ENCODE measurements at places on chromosomes 4 and X.

GRCh38 chr4:93373893-93374860 lies 454.4 kb upstream of the ATOH1 start:
- no peak for DNase-seq

DNA sequence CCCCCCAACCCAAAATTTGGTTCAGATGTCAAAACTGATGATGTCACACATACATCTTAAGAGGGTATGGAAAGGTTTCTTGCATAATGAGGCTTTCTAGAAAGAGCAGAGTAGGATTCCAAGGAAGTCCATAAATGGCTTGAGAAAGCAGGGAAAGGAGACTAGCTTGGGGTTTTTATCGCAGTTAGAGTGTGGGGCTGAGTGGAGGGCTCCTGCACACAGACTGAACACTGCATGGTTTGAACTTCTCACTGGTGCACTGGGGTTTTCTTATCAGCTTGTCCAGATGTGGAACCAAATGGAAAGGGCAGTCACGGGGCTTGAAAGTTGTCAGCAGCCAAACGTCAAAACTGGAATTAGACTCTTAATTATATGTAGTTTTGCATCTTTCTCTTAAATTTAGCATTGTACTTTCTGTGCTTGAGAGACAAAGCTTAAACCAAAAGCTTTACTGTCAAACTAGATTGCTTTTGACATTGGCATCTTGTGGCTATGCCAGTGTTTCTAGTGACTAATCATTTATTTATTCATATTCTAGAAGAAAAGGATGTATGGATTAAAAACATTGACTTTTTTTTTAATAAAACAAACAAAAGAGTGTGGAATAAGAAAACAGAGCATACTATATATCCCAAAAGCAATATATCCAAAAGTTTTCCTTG lies 78.3 kb upstream of the STIM2 start:
- no peak for DNase-seq

GRCh38 chr4:137370206-137370633 lies 162.1 kb downstream of the PCDH18 start:
- no peak for DNase-seq

GRCh38 chr4:187921946-187922623 lies 73.5 kb upstream of the ZFP42 start:
- DNase-seq = no peak

- DNase-seq = no peak
Measured at GRCh38 chr4:124183926-124184325, 528.6 kb downstream of the ANKRD50 start.

- DNase-seq = no peak
Measured at GRCh38 chr4:113945906-113946305, 33.5 kb downstream of the ARSJ start.

GRCh38 chrX:122943918-122944317 lies 240.2 kb upstream of the GRIA3 start:
- no peak for DNase-seq

DNA sequence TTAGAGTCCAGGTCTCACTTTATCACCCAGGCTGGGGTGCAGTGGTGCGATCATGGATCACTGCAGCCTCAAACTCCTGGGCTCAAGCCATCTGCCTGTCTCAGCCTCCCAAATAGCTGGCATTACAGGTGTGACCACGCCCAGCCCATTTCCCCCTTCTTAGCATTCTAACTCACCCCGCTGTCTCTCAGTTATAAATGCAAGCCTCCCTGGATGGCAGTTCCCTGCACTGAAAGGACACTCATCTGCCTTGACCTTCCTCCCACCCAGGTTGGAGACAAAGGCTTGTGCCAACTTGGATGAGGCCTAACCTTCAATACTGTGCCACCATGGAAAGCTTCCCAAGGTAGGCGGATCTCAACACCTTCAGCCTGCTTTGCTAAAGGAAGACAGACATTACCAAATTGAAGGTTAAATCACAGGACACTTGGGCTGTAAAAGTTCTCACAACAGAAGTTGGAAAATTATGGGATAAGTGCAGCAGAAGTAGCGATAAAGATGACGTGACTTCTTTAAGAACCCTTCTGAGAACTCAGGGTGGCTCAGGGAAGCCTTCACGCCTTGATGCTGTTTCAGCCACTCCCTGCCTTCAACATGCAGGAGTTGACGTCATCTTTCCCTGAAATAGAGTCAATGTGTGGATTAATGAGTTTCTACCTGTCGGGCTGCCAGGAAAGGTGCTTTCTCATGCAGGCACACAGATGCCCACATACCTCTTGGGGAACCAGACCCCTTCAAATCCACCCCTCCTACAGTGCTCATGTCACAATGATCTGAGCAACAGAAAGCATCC lies 10.6 kb upstream of the GPM6B start:
- DNase-seq = no peak

DNA sequence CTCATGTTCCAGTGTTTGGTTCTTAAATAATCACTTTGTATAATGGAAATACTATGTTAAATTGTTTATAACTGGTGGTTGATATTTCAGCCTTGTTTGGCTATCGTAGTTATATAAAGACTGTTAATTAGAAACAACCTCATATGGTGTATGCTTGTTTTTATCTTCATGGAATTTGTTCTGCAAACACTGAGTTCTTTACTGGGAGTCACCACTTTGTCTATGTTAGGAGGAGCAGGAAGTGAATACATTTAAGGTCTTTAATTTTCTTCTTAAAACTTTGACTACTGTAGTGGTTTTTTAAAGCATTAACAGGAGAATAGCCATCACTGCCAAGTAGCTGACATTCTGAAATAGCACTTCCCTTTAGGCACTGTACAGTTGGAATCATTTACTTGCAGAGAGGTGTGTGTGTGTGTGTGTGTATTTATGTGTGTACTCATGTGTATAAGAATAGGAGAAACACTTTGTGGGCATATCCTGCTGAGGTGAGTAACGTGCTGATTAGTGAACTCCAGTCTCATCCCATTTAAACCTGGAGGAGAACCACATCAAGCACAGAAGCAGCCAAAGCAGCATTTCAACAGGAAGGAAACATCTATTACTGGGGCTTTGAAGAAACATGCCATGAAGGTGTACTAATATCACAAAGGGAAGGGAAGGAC lies 37.8 kb downstream of the TET2 start:
- DNase-seq = no peak

GRCh38 chr4:162456106-162456505 lies 292.3 kb upstream of the FSTL5 start:
- no peak for DNase-seq

DNA sequence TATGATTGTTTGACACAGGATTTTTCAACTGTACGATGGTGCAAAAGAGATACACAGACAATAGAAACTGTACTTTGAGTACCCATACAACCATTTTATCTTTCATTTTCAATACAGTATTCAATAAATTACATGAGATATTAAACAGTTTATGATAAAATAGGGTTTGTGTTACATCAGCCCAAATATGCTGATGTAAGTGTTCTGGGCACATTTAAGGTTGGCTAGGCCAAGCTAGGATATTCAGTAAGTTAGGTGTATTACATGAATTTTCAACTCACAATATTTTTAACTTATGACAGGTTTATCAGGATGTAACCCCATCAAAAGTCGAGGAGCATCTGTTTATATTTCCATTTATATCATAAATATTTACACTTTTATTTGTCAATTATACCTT lies 42.9 kb upstream of the PLS3 start:
- no peak for DNase-seq

- DNase-seq = no peak
Measured at GRCh38 chrX:30241724-30242415, at the start of gene MAGEB4. Gene MAGEB4 (plus strand): TSS chrX:30242000. CDS start chrX:30242136, 136 bp downstream.

- no peak for DNase-seq
Measured at GRCh38 chr4:1639299-1639868, 44.7 kb downstream of the FAM53A start.

- no peak for DNase-seq
Measured at GRCh38 chrX:106912864-106913263, 7.3 kb upstream of the CLDN2 start.

DNA sequence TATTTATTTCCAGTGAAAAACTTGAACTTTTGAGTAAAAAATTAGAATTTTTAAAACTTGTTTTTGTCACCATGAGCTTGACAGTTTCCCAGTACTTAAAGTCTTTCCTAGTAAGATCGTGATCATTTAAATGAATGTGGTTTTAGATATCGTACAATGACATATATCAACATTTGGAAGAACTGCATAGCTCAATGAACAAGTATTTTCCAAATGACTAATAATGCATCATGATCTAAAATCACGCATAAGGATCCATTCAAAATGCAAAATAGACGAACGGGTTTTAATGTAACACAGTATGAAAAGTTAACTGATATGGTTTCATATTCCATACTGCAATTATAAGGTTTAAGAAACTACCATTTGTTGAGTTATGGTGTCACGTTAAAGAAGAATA lies 4.1 kb upstream of the NDNF start:
- DNase-seq = no peak

DNA sequence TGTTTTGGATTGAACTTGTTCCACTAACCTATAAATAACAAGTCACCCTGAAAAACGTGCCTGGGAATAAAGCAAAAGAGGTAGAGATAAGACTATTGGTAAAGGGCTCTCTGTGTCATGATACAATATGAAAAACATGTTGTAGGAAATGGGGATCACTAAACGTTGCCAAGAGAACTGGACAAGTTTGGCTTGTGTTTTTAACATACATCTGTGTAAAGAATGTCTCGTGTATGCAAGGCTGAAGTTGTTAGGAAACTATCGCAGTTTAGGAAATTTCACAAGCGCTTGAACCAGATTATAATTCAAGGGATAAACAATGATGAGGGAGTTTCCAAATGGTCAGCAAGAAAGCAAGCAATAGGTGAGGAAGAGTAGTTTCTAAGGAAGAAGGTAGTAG lies 655.8 kb downstream of the PCDH7 start:
- DNase-seq = no peak

GRCh38 chrX:18894156-18894555 lies 89.8 kb downstream of the PHKA2 start:
- DNase-seq = no peak

DNA sequence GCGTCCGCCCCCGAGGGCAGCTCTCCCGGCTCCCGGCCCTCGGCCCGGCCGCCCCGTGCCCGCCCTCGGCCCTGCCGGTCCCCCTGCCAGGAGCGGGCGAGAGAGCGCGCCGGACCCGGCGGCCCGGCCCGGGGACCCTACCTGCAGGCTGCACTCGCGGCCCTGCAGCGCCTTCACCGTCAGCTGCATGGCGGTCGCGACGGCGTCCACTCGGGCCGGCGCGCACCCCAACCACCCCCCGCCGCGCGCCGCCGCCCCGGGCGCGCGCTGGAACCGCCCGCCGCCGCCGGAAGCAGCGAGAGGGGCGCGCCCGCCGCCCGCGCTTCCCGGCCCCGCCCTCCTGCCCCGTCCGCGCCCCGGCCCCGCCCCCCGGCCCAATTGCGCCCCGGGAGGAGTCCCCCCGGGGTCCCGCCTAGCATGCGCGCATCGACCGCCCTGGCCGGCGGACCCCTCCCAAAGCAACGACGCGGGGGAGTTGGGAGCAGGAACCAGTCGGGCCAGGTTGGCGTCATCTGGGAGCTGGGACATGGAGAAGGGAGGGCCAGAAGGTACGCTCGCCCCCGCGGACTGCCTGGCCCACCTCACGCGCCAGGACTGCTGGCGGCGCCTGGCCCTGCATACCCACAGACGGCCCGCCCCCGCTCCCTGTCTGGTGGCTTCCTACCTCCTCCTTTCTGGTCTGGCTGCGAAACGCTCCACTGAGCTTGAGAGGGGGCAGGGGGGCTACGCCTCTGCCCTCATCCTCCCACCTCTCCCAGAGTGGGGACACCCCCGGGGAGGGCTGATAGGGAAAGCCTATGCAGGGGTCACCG lies at the start of gene UBL4A:
Gene UBL4A (minus strand): TSS at position 220 of the 812 bp plus-strand sequence. CDS start 31 bp downstream, at position 189.
- peak; percentile 63 for DNase-seq

DNA sequence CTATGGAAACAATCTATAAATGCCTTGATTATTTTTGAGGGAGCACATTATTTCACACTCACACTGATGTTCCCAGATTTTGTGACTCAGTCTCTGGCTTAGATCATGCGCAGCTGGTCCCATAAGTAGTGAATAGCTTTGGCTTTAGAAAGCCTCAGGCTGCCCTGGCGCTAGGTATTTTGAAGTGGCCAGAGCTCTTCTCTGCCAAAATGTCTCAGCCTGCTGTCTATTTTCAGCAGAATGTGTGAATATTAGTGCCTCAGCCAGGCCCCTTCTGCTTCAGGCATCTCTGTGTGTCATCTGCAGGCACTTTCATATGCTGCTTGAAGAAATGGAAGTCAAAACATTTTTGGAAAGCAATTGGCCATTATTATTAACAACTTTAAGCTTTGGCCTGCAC lies 931.0 kb upstream of the INTU start:
- no peak for DNase-seq

DNA sequence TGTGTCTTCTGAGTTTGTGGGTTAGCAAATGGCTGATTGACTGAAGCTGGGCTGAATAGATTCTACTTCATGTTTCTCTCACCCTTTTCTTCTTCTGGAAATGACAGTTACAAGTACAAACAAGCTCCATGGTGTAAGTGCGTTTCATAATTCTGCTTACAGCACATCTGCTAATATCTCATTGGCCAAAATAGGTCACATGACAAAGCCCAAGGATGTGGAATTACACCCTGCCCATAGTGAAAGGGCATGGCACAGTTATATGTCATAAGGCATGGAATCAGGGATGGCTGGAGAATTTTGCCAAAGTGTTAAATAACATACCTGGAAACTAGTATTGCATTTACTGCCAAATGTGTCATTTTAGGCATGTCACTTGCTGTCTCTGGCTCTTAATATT lies 327.2 kb downstream of the NKX6-1 start:
- DNase-seq = no peak

GRCh38 chr4:41215155-41215554 lies 813 bp upstream of the APBB2 start:
- DNase-seq = no peak

DNA sequence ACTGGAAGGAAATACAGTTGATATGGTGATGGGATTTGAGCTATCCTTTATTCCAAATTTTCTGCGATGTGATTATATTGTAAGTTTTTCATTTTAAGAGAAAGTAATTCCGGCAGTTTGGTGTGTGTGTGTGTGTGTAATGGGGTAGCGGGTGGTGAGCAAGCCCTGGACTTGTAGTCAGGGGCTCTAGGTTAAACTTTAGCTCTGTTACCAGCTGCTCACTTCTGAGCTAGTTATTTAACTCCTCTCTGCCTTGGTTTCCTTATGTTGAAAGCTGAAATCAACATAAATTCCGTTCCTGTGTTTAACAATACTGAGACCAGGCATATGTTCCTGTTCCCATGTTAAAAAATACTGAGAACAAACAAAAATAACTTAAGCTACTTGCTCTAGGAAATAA lies 174.1 kb upstream of the CASK start:
- DNase-seq = no peak

GRCh38 chrX:139113708-139114107 lies 402.2 kb upstream of the FGF13 start:
- DNase-seq = no peak

DNA sequence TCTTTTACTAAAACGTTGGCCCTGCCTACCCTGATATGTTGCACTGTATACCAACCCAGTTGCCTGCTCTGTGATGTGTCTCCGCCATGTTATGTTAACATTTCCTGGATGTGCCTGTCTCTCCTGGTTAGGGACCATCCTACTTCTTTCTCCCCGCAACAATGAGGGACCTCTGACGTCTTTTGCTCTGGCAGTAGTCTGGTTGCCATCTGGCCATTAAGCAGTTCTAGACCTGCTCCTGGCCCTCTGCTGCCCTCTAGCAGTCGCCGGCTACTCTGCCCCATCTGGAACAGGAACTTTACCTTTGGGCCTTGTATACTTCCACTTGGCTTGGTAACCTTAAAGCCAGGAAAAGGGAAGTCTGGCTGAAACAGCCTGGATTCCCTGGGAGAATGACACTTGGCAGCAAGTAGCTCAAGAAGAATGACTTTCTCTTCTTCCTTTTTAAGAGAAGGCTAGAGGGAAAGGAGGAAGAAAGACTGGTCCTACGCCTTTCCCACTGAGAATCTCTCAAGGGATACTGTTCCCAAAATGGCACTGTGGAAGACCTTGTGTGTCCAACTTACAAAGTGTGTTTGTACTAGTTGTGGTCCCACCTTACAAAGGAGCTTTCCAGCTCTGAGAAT lies 63.5 kb downstream of the GPC3 start:
- no peak for DNase-seq

Data from T-helper 1 cell (primary cell).